Fibroblast of skin of abdomen (primary cell): ENCODE measurements at places on chromosomes 4 and X.

DNA sequence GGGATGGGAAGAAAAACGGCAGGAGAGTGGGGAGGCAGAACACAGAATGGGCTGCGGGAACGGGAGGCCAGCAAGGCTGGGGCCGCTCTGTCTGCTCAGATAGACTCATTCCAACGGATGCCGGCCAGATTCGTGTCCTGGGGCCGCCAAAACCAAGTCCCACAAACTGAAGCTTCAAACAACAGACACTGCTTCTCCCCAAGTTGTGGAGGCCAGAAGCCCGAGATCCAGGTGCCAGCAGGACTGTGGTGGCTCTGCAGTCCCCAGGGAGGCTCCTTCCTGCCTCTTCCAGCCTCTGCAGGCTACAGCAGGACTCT is 100.6 kb downstream of the ADRA2C start:
- no peak for DNase-seq

- peak; percentile 24 for DNase-seq
These were observed 38.9 kb upstream of the RBPJ start for GRCh38 chr4:26281881-26282280.

DNA sequence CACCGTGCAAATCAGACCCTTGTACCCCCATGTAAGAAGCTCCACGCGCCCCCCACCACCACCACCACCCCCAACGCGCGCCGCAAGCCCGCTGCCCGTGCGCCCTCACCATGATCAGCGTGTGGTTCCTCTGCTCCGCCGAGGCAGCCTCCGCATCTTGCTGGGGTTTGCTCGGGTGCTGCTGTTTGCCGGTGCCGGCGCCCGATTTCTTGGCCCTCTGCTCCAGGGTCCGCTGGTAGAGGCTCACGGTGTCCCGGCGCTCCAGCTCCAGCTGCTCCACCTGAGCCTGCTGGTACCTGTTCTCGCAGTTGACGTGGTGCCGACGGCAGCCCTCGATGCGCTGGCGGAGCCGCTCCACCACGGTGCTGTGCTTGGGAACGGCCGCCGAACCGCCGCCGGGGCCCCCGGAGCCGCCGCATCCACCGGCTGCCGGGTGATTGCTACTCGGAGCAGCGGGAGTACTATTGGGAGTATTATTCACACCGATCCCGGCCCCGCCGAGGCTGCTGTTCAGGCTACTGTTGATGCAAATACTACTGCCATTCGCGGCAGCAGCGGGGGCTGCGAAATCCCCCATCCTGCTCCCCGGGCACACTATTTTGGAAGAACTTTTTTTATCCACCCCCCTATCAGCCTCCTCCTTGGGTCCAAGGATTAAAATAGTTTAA is 1.1 kb downstream of the MAML3 start:
- DNase-seq = peak; percentile 53

GRCh38 chrX:11757397-11757718 is 679 bp upstream of the MSL3 start:
- DNase-seq = no peak

DNA sequence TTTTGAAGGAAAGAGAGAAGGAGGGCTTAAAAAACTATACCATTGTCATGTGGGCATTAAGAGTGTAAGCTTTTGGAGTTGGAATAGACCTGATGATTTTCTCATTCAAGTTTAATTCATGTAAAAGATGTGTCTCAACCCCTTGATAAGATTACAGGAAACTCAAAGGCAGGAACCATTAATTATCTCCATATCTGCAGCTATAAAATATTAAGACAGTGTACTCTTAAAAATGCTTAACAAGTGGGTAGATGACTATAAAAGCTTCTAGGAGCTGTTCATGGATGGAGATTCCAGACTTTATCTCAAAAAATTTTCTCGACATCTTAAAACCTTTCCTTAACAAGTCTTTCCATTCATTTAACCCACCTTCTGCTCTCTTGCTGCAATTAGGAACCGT is 208.3 kb downstream of the PALLD start:
- no peak for DNase-seq

DNA sequence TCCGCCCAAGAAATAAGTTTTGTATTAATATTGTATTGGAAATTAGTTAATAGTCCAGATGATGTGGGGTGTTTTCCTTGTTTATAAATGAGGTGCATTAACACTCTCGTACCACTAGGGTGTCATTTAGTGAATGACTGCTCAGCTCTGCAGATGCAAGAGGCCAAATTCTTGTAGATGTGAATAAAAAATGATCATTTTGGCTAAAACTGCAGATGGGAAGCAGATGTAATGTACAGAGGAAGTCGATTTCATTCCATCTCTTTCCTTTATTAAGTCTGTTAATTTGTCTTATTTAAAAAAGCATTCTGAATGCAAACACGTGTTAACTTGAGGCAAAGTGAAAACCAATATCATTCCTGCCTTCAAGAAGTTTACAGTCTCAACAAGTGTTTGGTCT is 108.1 kb downstream of the DHX15 start:
- DNase-seq = peak; percentile 28

GRCh38 chrX:23667239-23668177 is at the start of gene PRDX4:
Gene PRDX4, plus strand, starts transcription at chrX:23667493. Its CDS starts 78 bp downstream, at chrX:23667571.
- peak; percentile 88 for DNase-seq

DNA sequence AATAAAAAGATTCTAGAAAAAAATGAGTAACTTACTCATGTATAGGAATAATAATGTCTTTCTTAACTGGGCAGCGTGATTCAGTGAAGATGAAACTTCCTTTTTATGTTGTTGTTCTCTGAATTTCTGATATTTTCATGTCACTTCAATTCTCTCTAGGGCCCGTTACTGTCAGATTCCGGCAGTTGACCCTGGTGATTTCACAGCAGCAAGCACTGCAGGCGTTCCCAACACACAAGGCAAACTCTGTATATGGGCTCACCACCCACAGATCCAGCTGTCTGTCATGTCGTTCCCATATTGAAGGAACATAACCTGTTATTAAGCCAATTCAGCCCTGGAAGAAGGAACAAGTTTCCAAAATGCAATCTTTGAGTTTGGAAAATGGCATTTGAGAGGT is 288.3 kb upstream of the GALNTL6 start:
- no peak for DNase-seq

- DNase-seq = peak; percentile 7
These were observed 209.2 kb downstream of the GLUD2 start for GRCh38 chrX:121256647-121257046.

DNA sequence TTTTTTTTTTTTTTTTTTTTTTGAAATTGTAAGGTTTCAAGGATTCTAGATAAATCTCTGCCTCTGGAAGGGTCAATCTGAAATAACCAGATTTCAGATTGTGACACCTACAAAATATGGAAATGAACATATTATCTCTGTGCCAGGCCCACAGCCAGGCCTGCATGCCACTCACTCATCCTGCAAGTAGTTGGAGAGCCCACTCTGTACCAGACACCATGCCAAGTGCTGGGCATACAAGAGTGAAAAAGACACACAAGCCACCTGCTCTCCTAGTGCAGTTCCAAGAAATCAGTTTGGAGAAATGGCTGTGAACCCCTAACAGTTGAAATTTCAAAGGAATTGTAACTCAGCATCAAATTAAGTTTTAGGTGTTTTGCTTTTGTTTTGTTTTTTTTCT is 145.9 kb upstream of the NOCT start:
- no peak for DNase-seq

GRCh38 chrX:14932136-14932535 is 58.9 kb downstream of the MOSPD2 start:
- DNase-seq = no peak

DNA sequence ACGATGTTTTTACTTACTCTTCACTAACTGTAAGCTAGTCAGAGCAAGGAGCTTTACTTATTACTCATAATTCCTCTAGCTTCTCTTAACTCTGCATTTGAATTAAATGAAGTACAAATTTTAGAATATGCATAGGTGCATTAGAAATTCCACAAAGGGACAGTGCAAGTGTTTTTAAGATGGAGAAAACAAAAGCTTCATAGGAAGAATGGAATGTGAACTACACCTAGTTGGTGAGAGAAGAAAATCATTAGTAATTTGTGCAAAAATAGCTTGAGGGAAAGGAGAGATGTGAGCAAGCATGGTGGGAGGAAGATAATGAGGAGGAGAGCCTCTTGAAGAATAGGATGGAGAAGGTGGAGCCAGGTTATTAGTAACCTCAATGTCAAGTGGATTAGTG is 77.5 kb upstream of the SMARCA5 start:
- DNase-seq = no peak

GRCh38 chrX:155611302-155611701 is 1.4 kb downstream of the TMLHE start:
- DNase-seq = no peak

GRCh38 chr4:56787380-56787779 is 34.1 kb downstream of the SPINK2 start:
- no peak for DNase-seq

- no peak for DNase-seq
These were observed 49.7 kb downstream of the CHIC2 start for GRCh38 chr4:54014666-54015160.

DNA sequence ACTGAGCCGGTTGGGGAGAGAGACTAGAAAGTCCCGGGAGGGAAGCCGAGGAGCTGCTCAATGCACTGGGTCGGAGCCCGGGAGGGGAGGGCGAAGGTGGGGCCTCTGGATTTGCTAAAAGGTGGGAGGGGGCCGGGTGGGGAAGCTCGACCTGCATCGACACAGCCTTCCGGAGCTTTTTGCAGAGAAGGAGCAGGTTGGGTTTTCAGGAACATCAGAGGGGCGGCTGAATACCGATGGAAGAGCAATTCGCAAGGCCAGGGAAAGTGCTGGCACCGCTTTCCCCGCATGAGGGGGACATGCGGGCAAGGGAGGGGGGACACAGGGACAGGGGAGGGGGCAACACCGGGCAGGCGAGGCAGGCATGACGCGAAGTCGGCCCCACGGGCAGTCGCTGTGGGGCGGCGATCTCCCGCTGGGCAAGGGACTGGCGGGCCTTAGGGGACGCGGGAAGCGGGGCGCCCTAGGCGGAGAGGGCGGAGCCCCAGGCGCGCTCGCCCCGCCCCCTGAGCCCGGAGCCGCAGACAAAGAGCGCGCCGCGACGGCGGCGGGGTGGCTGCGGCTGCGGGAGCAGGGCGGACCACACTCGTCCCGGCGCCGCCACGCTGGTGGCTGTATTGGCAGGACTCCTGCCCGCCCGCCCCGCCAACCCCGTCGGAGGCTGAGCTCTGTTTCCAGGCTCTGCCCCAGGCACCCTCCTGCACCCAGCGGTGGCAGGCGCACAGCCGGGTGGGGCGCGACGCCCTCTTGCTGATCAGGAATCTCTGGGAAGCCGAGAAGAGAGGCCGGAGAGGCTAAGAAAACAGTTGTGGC is 11.6 kb downstream of the PDZD4 start:
- peak; percentile 10 for DNase-seq

- DNase-seq = no peak
These were observed 391.5 kb downstream of the SPOCK3 start for GRCh38 chr4:166842795-166843261.

DNA sequence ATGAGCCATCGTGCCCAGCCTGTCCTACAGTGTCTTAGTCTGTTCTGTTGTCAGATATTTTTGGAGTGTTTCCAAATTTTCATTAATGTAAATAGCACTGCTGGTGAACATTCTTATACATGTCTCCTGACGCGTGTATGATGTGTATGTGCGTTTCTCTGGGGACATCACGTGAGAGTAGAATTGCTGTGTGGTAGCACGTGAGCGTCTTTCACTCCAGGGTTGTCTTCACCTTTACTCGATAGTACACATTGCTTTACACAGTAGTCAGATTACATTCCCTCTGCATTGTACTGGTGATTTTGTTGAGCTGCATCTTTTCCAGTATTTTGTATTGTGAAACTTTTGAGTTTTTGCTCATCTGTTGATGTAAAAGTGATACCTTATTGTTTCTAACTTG is 60.0 kb downstream of the ARHGAP10 start:
- DNase-seq = no peak

GRCh38 chr4:6444582-6444981 is 27.8 kb downstream of the PPP2R2C start:
- DNase-seq = no peak

DNA sequence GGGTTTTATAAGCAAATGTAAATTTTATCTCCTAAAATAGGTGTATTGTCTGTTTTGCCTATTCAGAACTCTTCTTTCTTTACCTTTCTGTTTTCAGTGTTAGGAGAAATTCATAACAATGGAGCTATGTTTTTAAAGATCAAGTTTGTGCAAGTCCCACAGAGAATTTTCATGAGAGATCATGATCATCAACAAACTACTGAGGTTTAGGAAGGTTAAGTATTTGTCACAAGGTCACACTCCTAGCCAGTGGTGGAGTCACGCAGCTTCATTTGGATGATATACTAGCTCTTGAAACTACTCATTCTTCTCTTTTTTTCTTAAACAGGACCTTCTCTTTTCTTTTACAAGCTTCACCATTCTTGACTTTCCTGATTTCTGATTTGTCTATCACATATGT is 892.6 kb upstream of the FRG1 start:
- no peak for DNase-seq

DNA sequence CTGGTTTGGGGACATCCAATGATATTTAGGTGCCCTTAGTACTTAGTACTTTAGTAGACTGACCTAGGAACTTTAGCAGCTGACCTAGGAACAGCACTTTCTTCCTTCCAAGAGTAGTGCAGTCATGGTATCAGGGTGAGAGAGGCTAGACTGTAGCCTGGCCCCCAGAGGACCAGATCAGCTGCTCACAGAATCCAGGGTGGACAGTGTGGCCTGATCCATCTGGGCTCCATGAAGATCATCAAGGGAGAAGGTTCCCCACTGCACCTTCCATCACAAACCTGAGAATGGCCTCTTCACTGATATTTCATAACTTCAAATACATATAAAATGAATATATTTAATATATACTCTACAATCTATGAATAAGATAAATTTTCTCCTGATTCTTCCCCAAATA is 59.0 kb upstream of the TLR3 start:
- no peak for DNase-seq

DNA sequence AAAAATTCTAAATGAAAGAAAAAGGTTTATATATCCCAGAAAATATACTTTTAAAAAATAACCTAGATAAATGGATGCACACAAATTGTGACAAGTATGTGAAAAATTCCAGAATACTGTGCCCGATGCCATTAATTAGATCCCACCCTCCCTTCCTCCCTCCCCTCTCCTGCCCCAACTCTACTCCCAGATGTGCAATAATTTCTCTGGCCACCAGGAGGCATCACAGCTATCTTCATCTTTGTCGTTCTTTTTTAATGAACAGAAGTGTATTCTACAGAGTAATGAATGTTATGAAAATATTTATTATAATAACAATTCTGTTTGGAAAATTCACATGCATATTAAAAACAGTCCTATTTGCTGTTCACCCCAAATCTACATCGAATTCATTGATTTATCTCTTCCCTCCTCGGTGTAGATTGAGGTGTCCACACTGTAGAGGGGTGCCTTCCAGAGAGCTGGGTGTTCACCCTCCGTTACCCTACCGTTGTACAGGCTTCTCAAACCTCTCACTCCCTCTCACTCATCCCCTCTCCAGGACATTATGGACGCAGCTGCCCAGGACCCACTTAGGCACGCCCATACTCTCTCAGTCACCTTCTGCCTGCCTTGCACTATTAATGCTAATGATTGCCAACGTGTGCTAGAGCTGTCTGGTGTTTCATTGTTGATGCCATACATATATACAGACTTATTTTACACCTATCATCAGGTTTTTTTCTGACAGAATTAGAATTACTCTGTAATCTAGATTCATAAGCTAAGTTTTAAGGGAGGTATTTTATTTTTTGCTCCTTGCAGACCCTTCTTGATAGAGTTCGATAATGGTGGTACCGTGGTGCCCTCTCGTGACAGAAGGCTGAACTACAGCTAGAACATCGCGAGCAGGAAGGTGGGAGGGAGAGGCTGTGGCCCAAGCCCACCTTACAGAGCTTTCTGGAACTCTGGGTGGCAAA is 14.1 kb downstream of the RAB40AL start:
- peak; percentile 36 for DNase-seq

- DNase-seq = no peak
These were observed 793 bp upstream of the DCUN1D4 start for GRCh38 chr4:51842167-51842553.

GRCh38 chr4:28686618-28687017 is 1826.0 kb downstream of the STIM2 start:
- DNase-seq = peak; percentile 2
